ENCODE measurements at places on chromosomes 7 and 10. TPM values are rescaled to one million over a fixed set of nuclear protein-coding genes. Genes with fewer than 3 reads are reported as not detected.

ATOH7 gene
- total RNA-seq = not detected

TAC1 gene
- total RNA-seq = 2.0 TPM

GRM3 gene
- not detected for total RNA-seq

DNA sequence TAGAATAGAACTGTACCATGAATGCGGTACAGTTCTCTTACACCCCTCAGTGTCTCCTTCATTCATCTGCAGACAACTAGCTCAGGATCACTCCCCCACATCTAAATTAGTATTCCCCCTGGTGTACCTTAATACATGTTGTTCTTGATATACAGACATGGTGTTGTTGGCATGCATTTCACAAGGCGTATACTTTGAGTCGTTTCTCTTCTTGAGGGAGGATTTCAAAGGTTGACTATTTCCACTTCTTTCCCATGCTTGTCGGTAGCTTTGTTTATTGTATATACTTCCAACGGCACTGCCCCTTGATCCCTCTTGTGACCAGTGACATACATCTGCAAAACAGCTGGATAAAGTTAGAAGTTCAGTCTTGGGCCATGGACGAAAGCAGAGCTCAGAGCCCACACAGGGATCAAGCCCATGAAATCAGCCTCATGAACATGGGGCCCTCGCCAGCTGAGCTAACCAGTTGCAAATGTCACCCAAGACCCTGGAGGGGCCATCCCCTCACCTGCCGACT is 8.6 kb downstream of the CPA4 start:
- DNase-seq = no peak

DNA sequence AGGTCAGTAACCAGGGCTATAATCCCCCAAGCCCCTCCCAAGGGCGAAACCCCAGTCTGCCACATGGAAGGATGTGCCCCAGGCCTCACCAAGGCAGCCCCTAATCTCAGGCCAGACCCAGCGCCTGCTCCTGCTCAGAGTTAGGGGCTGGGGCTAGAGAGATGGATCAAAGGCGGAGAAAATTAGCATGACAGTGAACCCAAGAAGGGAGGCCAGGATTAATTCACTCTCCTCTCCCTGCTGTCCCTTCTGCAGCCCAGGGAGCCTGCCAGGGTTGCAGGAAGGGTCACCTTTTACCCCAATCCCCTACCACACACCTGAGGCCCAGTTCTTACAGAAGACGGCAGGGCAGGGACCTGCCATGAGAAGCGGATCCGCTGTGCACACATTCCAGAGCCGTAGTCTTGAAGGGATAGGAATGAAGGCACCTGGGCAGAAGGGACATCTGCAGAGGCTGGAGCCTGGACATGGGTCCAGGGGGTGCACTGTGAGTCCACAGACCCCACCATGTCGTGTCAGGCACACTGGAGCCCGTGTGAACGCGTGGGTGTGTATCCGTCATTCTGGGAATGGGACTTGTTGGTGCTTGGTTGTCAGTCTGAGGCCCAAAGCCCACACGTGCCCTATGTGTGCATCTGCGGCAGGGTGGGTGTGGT is 11.9 kb upstream of the ZMIZ1 start:
- no peak for DNase-seq

- DNase-seq = no peak
Observed at GRCh38 chr10:130337696-130338635, 201.8 kb downstream of the GLRX3 start.

GRCh38 chr7:30647589-30648364 is 34.5 kb downstream of the CRHR2 start:
- DNase-seq = no peak

- DNase-seq = no peak
Observed at GRCh38 chr10:115762029-115762428, 511.0 kb downstream of the GFRA1 start.

DNA sequence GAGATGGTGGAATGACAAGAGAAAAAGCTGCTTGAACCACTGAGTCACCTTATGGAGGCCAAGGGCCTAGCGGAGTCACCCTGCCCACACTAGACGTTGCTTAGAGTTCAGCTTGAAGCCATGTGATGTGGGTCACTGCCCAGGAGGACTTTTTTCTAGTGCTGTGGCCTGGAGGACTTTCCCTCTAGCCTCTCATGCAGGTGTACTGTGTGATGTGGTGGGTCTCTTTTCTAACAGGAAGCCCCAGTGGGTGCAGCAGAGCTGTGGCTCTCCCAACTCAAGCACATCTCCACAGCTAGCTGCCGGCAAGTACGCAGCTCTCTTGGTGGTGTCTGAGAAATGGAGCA is 13.6 kb downstream of the POR start:
- no peak for DNase-seq

GRCh38 chr10:13457958-13458686 is 70.7 kb downstream of the BEND7 start:
- no peak for DNase-seq
